NCI-H187 (cell line): ENCODE measurements at places on chromosomes 2 and 18.

GRCh38 chr2:74902281-74902860 is 56.1 kb upstream of the POLE4 start:
- no peak for DNase-seq

DNA sequence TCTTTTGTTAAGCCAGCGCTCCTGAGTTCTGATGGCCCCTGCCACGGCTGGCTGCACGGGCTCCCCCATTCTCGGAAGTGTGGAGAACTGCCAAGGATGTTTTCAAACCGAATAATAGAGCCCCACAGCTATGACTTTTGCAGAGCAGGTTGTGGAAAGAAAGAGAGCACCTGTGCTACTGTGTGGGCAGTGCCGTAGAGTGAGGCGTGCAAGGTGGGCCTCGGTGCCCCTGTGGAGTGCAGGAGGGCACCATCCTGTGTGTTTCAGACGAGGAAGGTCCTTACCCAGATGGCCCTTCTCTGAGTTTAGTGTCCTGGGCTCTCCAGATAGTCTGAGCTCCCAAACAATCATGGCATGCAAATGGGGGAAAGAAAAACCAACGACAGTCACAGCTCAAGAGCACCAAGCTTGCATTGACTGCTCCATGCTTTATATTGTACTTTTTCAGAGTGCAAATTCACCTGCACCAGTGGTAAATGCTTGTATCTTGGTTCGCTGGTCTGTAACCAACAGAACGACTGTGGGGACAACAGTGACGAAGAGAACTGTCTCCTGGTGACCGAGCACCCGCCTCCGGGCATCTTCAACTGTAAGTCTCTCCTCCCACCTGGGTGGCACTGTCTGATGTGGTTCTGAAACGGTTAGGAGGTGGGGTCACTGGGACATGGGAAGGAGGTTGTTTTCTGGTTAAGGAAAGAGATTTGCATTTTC is 219.4 kb downstream of the LDLRAD4 start:
- no peak for DNase-seq

DNA sequence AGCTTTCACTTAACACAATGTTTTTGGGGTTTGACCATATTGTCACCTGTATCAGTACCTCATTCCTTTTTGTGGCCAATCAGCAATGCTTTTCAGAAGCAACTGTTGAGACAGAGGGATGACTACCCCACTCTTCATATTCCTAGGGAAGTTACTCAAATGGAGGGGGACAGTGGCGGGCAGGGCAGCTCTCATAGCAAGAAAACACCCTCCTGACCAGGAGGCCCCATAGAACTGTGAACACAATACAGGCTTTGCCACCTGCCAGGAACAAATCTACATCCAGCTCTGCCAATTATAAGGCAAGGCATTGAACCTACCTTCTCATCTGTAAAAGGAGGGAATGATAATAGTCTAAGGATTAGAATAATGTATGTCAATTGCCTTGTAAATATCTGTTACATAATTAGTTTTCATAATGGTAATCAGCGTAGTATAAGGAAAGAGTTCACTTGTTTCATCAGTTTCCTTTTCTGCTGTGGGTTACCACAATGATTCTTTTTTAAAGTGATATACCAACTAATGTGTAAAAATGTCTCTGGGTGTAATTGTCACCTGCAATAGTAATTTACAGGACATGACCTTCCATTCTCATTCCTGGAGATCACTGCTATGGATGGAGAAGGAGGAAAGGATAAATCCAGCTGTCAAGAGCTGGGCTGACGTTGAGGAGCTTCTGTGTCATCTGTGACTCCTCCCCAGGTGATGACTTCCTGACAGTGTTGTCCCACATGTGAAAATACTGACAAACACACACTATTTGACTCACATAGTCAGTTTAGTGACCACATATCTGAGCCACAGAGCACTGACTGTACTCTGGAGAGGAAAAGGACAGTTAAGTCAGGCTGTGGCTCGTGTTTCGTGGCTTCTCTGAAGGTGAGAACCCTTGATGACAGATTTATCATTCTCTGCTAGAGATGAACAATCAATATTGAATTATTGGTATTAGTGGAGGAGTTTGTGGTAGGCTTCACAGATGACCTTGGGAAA is 13.5 kb downstream of the ALPK2 start:
- DNase-seq: no peak

DNA sequence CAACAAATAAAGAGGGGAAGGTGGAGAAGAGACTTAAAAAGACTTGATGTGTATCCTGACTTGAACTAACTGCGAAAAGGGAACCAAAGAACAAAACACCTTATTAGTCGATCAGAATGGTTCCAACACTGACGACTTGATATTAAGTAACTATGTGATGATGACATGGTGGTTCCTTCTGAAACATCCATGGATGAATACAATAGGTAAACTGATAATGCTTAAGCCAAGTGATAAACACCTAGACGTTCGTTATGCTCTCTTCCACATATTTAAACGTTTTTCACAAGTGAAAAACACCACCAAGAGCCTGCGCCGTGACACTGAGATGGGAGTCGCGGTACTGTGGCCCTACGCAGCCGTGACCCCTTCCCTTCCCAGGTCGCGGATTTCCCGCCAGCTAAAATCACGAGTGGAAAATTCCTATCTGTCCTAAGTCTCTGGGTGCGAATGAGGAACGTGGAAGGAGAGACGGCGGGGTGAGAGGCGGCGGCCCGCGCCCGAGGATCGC is 797 bp downstream of the TTC32 start:
- DNase-seq: no peak

DNA sequence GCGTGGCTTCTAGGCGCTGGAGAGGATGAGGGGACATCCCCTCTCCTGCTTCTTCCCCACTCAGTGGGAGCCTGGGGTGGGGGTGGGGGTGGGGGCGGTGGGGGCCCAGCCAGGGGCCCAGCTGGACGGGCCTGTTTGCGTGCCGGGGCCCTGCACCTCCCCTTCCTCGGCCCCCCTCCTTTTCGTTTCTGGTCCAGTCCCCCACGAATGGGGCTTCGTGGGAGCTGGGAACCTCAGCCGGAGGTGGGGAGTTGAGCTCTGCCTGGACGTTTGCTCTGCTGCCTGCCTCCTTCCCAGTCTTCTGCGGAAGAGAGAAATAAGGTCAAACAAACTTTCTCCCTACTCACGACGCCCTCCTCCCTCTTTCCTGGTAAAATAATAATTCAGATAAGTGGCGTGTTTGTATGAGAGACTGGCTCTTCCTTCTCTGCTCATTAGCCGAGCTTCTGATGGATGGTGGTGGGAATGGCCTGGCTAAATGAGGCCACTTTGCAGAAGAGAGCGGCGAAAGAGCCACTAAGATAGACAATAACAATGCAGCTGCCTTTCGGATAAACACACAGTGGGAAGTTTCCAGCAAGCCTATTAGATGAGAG is 782 bp downstream of the MTA3 start:
- DNase-seq: peak; percentile 20

- no peak for DNase-seq
Observed at GRCh38 chr18:13613591-13614501, 112.5 kb downstream of the FAM210A start.

GRCh38 chr2:38524580-38524979 is 78.1 kb downstream of the HNRNPLL start:
- DNase-seq: no peak

DNA sequence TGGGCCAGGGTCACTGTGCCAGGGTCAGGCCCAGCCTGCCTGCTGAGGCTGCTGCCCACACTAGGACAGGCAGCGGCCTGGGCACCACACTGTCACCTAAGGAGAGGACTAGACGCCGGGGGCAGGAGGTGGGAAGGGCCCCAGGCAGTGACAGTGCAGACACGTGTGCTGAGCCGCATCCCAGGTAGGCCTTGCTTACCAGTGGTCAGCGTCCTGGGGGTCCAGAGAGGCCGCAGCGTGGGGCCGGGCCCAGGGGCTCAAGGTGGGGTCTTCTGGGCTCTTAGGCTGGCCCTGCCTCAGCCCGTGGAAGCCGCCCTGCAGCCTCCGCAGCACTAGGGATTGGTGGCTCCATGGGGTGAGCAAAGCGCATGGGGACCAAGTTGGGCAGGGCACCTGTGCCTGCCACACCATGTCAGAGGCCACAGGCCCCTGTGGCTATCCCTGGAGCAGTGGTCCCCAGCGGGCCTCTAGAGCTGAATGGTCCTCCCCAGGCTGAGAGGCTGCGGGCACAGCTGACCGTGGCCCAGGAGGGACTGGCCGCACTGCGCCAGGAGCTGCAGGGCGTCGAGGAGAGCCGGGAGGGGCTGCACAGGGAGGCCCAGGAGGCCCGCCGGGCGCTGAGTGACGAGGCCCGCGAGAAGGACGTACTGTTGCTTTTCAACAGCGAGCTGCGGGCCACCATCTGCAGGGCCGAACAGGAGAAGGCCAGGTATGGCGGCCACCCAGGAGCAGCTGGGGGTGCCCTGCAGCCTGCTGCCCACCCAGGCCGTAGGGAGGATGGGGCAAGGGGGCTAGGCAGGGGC is 35.2 kb upstream of the SNED1 start:
- DNase-seq: no peak

- DNase-seq: no peak
Observed at GRCh38 chr2:235533616-235534385, 40.0 kb downstream of the AGAP1 start.

DNA sequence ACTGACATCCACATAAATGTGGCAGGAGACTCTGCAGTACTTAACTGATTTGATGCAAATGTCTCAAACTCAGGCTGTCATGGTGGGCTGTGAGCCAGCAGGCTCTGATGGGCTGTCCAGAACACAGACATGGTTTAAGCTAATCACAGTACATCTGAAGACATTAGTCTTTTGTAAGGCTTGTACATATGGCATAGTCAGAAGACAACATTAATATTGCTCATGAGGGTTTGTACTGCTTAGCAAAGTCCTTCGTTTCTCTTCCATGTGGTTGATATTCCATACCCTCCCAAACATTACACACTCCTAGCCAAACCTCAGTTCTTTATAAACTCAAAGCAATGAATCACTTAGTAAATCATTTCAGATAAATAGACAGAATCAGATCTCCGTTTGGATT is 330.6 kb downstream of the RND3 start:
- no peak for DNase-seq

- DNase-seq: no peak
Observed at GRCh38 chr2:31920962-31921361, 89.8 kb downstream of the MEMO1 start.

DNA sequence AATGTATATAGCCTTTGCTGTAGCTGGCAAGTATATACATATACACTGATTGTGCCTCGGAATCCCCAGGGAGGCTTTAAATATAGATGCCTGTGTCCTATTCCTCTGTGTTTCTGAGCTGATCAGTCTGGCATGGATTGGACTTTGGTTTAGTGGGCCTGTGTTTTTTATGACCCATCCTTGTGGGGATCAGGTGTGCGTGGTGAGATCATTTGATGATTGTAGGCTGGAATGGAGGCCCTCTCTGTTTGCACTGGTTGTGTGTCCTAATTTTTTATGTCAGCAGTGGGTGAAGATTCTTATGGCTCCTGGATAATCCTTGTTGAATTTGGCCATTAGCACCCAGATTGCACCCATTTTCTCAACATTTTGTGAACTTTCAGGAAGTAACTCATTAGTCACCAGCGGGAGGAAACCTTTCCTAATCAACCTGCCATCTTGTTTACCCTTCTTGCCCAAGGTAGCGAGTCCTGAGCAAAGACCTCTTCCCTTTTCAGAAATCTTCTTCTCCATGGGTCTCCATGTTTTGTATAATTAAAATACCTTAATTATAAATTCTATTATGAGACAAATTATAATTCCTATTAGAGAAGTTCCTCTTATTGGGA is 75.8 kb downstream of the UGGT1 start:
- DNase-seq: no peak

GRCh38 chr2:164479460-164479859 is 141.8 kb downstream of the GRB14 start:
- no peak for DNase-seq

GRCh38 chr2:168002021-168002553 is 245.3 kb downstream of the STK39 start:
- DNase-seq: no peak

- DNase-seq: no peak
Observed at GRCh38 chr18:57982372-57983021, 61.5 kb upstream of the NEDD4L start.

DNA sequence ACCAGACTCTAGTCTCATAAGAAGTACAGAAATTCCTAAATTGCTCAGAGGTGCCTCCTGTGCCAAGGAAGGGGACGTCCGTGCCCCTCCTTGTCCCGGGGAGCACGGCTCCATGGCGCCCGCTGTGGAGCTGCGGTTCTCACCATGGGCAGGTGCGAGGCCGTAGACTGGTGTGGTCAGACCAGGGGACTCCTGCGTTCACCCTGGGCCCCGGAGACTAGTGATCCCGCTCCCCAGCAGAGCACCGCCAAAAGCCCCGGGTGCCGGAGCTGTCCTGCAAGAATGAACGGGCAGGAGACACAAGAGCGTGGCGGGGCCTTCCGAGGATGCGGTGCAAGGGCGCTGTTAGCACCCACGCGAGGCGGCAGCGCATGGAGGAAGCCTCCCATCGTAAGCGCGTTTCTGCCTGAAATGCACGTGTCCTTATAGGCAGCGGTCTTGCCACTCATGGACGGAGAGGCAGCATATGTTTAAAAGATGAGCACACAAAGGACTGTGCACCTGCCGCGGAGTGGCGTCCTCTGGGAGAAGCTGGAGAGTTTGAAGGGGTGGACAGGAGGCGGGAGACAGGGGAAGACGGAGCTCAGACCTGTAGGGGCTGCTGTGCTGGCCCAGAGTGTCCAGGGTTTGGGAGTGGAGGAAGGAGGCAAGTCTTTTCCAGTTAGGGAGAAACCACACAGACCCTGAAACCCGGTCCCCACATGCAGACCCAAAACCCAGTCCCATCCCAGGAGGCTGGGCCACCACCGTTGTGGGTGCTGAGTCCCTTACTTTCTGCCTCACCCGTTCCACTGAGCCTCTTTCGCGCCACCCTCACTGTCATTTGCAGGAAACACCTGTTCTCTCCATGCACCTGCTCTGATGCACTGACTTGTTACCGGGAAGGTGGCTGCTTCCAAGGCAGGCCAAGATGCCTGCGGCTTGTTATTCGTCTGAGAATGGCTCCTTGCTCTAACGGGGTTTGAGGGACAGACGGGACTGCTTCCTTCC is 7.5 kb upstream of the KCNG2 start:
- DNase-seq: peak; percentile 54

- no peak for DNase-seq
Observed at GRCh38 chr2:26011990-26012856, 21.7 kb upstream of the RAB10 start.

- DNase-seq: no peak
Observed at GRCh38 chr2:190804182-190804795, 76.3 kb upstream of the GLS start.

DNA sequence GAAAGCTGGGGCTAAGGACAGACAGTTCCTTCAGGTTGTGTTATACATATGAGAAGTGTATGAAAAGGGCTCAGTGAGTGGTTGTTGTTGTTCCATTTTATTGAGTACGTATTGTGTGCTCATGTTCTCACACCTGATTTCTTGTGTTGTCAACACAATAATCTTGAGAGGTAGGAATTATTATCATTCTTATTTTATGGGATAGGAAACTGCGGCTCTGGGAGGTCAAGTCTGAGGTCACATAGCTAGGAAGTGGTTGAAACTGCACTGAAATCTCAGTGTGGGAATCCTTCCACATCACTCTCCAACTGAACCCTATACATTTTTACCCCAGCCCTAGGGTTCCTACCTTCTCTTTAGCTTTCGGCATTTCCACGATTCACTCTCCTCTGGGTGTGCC is 124.2 kb upstream of the CXCR4 start:
- no peak for DNase-seq

GRCh38 chr2:46720592-46721185 is 194.9 kb downstream of the MCFD2 start:
- DNase-seq: no peak
